Uterus (tissue), 4 donors: ENCODE measurements at places on chromosomes 3 and 15. TPM values are rescaled to one million over a fixed set of nuclear protein-coding genes. Genes with fewer than 3 reads are reported as not detected.

GRCh38 chr15:100809151-100809550 lies 70.5 kb upstream of the ALDH1A3 start:
- no peak for DNase-seq

GRCh38 chr3:182023843-182024242 lies 312.1 kb downstream of the SOX2 start:
- DNase-seq, result no peak

The PLA2G4E gene
- not detected for total RNA-seq

- DNase-seq, result no peak
These were observed 242.9 kb downstream of the FHIT start for GRCh38 chr3:61008153-61008997.

GRCh38 chr3:27714692-27715453 lies 7.2 kb downstream of the EOMES start:
- no peak for DNase-seq

- DNase-seq, result no peak
These were observed 325.3 kb downstream of the THSD4 start for GRCh38 chr15:71440489-71441110.

- DNase-seq, result peak; percentile 6
These were observed 146.9 kb downstream of the DNAJB8 start for GRCh38 chr3:128319741-128320141.

DNA sequence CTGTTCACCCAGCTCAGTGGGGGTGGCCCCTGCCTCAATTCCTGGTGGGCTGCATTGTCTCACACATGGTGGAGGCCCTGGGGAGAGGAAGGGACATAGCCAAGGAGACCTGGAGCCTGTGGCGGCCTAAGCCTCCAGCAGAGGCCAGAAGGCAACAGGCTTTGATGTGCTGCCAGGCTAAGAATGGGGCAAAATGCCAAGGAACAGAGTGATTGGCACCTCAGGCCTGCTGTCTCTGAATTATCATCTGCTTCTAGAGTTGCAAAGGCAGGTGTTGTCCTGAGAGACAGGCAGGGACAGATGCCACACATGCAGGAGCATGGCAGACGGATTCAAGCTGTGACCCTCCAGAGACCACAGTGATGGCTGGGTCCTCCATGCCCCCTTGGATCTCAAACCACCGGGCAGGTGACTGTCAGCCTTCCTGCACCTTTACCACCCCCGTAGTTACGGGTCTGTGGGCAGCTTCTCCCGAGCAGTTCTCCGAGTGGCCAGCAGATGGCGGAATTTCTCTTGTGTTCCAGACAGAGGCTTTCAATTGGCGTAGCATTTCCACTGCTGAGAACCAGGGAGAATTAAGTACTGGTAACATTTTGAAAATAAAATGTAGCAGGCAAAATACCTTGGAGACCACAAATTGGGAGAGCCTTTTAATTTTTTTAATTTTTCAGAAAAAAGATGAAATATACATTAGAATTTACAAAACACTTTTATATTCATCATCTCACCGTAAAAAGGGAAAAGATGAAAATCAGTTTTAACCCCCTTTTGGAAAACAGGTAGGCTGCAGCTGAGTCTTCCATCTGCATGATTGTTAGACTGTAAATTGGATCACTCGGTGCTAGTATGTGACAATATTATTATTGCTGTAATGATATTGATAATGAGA lies 525.5 kb upstream of the CFAP20DC start:
- peak; percentile 83 for DNase-seq

- peak; percentile 69 for DNase-seq
These were observed 70.4 kb downstream of the HES1 start for GRCh38 chr3:194206320-194206719.

DNA sequence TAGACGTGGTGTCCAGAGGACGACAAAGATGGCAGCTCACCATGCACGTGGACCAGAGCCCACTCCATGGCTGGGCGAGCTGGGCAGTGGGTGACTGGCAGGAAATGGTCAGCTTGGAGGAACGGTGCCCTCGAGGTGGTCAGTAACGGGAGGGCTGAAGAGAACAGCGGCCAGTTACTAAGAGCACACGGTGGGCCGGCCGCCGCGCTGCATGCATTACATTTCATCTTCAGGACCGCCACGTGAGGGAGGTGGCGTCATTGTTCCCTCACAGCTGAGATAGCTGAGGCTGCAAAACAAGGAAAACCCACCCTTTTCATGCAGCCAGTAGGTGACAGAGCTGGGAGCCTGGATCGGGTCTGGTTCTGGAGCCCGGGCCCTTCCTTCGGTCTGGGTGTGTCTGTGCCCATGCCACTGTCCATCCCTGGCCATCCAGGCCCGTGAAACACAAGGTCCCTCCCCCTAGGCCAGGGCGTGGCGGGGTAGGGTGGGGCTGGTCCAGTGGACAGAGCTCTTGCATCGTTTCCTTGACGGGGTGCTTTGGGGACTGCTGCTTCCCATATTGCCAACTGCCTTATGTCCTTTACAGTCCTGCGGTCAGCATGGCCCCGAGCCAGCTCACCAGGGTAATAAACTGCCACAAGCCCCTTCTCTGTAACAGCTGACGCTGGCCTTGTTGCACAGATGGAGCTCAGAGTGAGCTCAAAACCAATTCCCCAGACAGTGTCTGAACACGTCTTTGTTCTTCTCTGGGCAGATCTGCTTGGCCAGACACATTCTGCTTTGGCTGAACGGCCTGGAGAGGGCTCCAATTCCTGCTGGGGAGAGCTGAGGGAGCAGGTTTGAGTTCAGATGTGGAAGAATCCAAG lies 51.8 kb downstream of the RGMA start:
- no peak for DNase-seq

The SLCO3A1 gene
- 4.4 TPM for total RNA-seq

The SEC62 gene
- total RNA-seq, result 96.2 TPM

DNA sequence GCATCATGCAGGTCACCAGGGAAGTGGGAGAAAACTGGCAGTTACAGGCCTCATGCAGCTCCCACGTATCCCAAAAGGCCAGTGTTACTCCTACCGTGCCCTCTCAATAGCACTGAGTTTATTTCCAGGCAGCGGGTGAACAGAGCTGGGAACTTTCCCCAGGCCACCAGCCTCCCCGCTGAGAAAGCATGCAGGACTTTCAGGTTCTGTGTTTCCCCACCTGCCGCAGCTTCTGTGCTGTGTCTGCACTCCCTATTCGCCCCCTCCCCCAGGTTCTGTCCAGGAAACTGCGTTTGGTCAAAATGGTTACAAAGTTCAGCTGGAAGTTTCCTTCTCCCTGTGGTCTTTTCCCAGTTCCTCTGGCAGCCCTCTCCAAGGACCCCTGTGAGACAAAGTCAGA lies 21.4 kb downstream of the NEK11 start:
- no peak for DNase-seq

DNA sequence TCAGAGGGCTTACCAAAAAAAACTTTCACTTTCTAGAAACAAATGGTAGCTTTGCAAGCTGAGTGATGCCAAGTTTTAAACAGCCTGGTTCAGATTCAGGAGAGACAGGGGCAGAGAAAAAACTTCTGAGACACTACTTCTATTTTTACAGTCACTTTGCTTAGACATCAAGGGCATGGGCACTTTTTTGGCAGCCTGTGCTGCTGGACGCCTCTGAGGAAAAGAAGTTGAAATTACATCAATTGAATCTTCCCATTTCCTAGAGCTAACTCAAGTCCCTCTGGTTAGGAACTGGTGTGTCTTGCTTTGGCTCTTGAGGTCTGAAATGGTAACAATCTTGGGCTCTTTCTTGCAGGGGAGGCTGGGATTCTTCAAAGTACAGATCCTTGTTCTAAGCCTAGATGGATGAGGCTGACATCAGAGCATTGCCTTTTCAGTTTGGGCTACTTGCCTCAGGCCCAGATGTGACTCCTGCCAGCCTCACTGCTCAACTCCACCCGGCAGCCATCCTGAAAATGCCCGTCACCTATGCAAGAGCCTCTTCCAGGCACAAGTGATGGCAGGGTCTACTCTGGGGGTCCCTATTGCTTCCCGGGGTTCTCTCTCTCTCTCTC lies 357.5 kb downstream of the FOXP1 start:
- DNase-seq, result no peak

The ISL2 gene
- total RNA-seq, result not detected

The CCK gene
- total RNA-seq, result not detected

- DNase-seq, result no peak
These were observed 171.7 kb downstream of the FNDC3B start for GRCh38 chr3:172211123-172211522.

DNA sequence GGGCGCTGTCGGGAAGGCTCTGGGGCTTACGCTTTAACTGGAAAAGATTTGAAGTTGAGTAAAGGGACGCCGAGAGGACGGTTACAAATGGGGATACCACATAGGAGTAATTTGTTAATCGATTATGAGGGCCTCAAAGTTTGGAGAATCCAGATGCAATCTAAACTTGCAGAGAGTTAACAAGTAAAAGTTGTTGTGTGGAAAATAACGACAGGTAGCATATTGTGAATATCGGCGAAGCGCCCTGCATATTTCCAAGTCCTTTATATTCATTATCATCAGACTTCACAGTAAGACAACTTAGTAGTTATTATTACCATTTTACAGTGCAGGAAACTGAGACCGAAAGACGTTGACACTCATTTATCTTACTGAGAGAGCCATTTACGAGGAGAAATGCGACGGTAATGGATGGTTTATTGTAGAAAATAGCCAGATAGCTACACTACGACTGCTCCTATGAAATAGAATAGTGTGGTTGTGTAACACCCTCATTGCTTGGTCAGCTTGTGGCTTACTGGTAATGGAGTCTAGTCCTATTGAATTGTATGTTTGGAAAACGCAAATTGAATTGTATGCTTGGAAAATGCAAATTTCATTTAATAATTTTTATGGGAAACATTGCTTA lies 700 bp downstream of the MKRN2 start:
- no peak for DNase-seq

DNA sequence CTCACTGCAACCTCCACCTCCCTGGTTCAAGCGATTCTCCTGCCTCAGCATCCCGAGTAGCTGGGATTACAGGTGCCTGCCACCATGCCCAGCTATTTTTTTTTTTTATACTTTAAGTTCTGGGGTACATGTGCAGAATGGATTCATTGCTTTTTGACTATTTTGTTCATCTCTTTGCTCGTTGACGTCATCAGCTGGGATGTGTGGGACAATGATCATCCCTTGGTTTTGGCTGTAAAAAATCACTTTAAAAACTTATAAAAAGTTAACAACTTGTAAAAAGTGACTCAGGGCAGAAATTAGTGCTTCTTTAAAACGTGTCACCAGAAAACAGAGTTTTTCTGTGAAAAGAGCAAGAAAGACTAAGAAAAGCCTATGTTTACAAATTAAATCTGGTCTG lies 37.8 kb downstream of the IGSF10 start:
- no peak for DNase-seq

- no peak for DNase-seq
These were observed 83.4 kb downstream of the CD200R1L start for GRCh38 chr3:112763258-112763657.

The PRKCD gene
- total RNA-seq, result 8.4 TPM

DNA sequence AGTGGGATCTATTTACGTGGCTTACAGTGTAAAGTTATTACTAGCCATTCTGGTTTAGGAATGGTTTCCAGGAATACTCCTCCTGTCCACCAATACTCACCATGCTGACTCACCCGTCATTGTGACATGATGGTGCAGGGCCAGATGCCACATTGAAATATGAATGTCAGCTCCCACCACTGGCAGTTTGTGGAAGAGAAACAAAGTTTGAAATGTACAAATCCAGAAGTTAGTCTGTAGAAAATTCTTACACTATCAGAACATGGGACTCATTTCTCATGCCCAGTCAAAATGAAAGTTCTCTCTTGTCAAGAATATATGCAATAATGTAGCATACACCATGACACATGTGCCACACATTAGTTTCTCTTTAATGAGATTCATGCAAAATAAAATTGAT lies 14.4 kb upstream of the TSPAN3 start:
- DNase-seq, result no peak

- DNase-seq, result no peak
These were observed 1462.8 kb upstream of the GBE1 start for GRCh38 chr3:83224101-83224868.

- DNase-seq, result no peak
These were observed 1.4 kb upstream of the ILDR1 start for GRCh38 chr3:122023335-122023910.

The RTP3 gene
- total RNA-seq, result not detected

GRCh38 chr15:77554306-77555080 lies 78.2 kb downstream of the LINGO1 start:
- no peak for DNase-seq

DNA sequence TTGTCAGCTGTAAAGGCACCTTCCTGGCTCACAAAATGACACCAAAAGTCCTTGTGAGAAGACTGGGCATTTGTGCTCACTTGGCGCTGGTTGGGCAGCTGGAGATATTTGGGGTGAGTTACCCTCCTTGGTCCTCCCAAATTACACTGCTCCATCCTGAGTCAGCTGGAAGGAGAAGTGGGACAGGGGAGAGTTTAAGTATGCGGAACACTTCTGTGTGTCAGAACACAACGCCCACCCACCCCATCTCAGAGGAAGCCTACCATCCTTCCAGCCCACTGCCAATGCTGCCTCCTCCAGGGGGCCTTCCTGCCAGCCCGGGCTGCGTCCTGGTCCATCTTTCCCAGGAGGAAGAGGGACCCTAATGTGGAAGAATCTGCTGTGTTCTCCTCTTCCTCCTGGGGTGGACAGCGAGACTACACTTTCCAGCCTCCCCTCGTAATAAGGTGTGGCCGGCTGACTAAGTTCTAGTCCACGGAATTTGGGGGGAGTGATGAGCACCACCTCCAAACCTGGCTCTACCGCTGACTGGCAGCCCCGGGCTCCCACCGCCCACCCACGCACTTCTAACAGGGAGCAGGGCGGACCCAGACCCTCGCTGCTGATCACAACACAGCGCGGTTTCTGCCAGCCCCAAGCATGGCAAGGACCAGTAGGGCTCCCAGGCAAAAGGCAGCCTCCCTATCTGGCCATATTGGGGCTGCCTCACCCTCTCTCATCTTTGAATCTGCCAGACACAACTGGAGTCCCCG lies 265.0 kb downstream of the XXYLT1 start:
- DNase-seq, result no peak

The GOLGA8Q gene
- total RNA-seq, result 5.2 TPM

DNA sequence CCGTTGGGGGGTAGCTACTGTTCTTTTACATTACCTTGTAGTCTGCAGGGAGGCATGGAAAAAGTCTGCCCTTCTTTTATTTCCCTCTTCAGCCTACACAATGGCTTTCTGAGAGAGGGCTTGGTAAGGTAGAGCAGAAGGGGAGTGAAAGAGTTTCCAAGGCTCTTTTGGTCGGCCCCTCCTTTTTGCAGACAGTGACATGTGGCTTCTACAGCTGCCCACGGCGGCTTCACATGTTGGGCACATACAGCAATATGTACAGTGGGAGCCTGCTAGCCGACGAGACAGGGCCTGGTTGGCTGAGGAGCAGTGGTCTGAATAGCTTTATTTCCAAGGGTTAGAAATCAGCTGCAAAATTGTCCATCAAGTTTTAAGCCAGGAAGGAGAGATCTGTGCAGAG lies 4.0 kb downstream of the INAFM2 start:
- DNase-seq, result no peak

- DNase-seq, result no peak
These were observed 56.1 kb upstream of the USP3 start for GRCh38 chr15:63448266-63448665.

The PTPRG gene
- 48.5 TPM for total RNA-seq

DNA sequence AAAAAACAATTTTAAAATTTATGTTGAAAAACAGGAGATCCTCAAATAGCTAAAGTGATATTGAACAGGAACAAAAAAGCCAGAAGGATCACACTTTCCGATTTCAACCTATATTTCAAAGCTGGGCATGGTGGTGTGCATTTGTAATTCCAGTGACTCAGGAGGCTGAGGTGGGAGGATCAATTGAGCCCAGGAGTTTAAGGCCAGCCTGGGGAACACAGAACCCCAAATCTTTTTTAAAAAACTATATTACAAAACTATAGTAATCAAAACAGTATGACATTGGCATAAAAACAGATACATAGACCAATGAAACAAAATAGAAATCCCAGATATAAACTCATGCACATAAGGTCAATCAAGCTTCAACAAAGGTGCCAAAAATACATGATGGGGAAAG lies 68.4 kb downstream of the MEX3B start:
- no peak for DNase-seq
